Activated naive CD4-positive, alpha-beta T cell treated with anti-CD3 and anti-CD28 coated beads for 36 hours (primary cell): ENCODE measurements at places on chromosomes 3 and 15. TPM values are rescaled to one million over a fixed set of nuclear protein-coding genes. Genes with fewer than 3 reads are reported as not detected.

GRCh38 chr3:10596746-10597448 is 91.5 kb upstream of the ATP2B2 start:
- DNase-seq = no peak

- DNase-seq = no peak
These were observed 425.3 kb downstream of the RBMS3 start for GRCh38 chr3:29705906-29706844.

Gene CPB1
- total RNA-seq = not detected

DNA sequence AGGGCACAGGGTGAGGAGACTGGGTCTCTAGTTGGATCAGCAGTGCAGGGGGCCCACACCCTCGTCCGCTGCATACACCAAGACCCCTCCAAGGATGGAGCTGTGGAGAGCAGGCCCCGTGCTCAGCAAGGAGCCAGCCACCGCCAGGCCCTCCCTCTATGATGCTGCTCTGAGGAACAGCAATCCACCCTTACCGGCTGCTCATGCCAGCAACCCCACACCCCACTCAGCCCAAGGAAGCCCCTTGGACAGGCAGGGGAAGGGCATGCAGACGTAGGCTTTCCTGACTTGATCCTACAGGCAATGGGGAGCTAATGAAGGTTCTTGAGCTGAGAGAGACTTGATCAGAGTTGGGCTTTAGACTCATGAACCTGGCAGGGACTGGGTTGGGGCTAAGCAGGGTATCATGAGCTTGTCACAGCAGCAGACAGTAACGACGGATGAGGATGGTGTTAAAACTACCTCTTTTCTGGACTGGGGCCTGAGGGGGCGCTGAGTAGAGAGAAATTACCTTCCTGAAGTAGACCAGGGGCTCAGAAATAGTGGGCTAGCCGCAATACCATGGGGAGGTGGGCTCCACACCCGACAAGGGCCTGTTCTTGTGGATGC is 50.5 kb upstream of the FGD5 start:
- DNase-seq = no peak

- no peak for DNase-seq
These were observed 3.2 kb upstream of the CNOT10 start for GRCh38 chr3:32681811-32682210.

Gene B3GALNT1
- 0.76 TPM for total RNA-seq

DNA sequence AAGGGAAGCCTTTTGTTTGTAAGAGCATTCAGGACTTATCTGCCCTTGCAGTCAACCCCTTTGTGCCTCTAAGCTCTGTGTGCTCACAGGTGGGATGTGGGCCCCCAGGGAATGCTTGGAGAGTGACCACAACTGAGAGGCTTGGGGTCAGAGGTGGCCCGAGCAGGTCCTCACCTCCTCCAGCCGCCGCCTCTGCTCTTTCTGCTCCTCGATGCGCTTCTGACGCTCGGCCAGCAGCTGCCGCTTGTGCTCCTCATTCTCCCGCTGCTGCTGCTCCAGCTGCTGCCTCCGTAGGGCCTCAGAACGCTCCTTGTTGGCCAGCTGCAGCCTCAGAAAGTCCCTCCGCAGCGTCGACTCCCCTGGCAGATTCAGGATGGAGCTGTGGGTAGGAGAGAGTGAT is 130.8 kb upstream of the SLC2A2 start:
- no peak for DNase-seq

- DNase-seq = no peak
These were observed 150.1 kb downstream of the PLD1 start for GRCh38 chr3:171660188-171660587.

- DNase-seq = no peak
These were observed 32.8 kb downstream of the TRIM71 start for GRCh38 chr3:32850636-32851035.

GRCh38 chr3:155386919-155387318 is 93.4 kb upstream of the STRIT1 start:
- DNase-seq = no peak

GRCh38 chr3:14461006-14461747 is 58.8 kb downstream of the SLC6A6 start:
- DNase-seq = no peak

- no peak for DNase-seq
These were observed 27.4 kb upstream of the FURIN start for GRCh38 chr15:90840954-90841353.

Gene WWTR1
- total RNA-seq = 0.42 TPM

GRCh38 chr15:62250978-62251377 is 85.9 kb upstream of the C2CD4B start:
- DNase-seq = no peak

- peak; percentile 42 for DNase-seq
These were observed 6.9 kb upstream of the RPL35A start for GRCh38 chr3:197942956-197943556.

- DNase-seq = no peak
These were observed 30.4 kb upstream of the LIMD1 start for GRCh38 chr3:45564172-45564571.

Gene COL6A5
- total RNA-seq = not detected

GRCh38 chr15:51706291-51706690 is 25.0 kb downstream of the SCG3 start:
- no peak for DNase-seq

DNA sequence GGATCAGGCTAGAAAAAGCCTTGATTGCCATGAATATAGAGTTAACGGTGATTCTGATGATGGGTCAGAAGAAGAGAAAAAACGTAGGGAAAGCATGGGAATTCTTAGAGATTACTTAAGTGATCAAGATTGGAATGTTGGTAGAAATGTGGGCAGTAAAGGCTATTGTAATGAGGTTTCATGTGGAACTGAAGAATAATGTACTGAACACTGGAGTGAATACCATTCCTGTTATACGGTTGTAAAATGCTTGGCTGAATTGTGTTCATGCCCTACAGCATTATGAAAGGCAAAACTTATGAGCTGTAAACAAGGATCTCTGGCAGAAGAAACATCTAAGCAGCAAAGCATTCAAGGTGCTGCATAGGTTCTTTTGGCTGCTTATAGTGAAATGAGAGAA is 414.1 kb upstream of the CBLB start:
- DNase-seq = no peak
